CD4-positive, alpha-beta T cell treated with Interleukin-21 for 1 hour (primary cell): ENCODE measurements at places on chromosomes 5 and 9.

GRCh38 chr5:6637590-6637989 is 4.3 kb downstream of the SRD5A1 start:
- no peak for DNase-seq

DNA sequence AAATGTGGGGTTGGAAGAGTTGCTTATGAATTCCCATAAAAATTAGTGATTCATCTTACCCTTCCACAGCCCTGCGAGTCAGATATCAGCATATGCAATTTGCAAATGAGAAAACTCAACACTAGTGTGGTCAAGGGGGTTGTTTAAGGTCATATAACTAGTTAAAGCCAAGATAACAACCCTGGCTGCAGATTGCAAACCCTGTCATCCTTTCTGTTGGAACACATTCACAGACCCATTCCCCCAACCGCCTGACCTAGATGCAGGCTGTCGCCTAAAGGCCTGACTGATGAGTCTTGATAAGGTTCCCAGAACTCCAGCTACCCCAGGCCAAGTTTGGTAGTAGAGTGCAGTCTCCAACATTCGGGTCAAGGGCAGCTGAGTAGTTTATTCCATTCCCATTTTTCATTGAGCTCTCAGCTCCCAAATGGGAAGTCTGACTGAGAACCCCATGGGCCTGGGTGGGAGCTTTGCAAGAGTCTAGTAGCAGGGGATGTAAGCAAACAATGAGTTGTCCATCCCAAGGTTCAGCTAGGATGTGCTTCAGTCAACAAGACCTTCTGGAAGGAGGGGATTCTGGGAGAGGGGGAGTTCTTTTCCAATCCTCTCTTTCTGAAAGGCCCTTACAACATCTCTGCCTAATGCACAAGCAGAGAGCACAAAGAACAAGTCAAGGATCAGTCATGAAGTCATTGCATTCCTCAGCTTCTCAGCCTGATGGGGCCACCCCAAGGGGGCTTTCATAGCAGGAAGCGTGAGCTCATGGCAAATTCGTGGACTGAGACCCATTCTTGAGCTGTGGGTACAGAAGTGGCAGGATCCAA is 40.3 kb downstream of the ADAM19 start:
- DNase-seq: no peak

DNA sequence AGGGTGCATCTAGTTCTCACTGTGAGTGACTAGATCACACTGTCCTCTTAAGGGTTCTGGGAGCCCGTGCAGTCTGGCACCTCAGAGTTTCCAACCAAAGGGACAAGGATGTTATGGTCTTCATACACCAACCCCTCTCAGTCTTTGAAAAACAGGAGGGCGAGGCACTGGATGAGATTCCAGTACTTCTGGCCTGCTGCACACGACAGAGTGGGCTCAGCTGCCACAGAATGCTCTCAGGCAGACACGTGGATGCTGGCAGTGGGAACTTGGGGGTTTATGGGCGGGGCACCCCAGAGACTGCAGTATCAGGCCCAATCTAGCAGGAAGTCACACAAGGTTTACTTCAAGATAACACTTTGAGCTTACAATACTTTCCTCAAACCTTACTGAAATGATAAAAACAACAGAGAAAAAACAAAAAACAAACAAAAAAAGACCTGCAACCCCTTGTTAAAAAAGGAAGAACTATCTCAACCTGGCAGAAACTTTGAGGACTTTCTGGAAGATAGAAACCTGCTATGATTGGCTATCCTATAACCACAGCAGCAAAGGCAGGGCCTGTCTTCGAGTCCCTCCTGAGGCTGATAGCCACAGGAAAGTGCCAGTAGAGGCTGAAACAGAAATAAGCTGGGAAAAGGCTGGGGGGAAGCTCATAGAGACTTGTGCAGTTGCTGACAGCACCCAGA is 28.3 kb upstream of the TGFBR1 start:
- peak; percentile 65 for DNase-seq

- no peak for DNase-seq
Observed at GRCh38 chr5:152592416-152592815, 187.3 kb upstream of the NMUR2 start.

- no peak for DNase-seq
Observed at GRCh38 chr9:76161541-76161940, 232.7 kb downstream of the RFK start.

DNA sequence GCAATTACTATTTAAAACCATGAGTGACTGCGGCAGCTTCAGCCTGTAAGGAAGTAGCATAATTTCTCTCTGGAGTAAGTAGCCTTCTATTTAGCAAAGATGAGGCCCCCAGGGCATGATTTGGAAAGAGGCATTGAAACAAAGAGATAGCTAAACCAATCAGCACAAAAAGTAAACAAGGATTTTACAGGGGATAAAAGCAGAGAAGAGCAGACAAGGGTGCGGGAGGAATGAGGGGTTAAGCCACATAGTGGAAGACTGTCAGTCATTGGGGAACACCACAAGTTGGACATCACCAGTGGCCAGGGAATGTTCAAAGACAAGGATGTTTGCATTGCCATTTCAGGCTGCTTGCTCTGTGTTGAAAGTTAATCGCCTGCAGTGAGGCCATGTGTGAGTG is 24.0 kb upstream of the C5orf63 start:
- DNase-seq: no peak

DNA sequence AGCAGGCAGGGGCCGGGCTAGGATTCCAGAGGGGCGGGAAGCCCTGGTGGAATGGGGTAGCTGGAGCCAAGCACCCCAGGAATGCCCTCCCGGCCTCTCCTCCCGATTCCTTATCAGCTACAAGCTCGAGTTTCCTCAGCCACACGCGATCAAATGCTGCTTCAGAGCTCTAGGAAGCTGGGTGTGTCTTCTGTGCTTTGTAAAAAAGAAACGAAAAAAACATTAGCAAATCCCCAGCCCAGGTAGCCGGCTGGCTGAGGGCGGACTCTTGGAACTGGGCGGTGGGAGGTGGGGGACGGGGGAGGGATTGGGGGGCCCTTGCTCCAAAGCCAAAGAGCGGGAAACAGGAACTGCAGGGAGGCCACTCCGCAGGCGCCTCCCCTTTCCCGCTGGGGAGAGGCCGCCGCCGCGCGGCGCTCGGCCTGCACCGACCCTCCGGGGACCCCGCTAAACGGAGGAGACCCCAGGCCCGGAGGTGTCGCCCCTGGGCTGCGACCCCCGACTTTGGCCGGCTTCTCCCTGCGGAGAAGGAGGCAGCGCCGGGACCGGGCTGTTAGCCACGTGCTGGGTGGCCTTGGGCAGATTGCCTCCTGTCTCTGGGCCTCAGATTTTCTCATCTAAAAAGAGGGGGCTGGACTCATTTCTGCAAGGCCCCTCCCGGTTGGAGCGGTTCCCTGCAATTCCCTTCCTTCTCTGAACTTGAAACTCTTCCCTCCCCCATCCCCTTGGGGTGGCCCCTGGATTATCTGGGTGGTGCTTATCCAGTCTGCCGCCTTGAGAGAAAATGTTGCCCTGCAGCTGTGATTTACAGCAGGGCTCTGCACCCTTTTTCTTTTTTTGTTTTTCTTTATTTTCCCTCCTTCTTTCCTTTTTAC is 40.9 kb upstream of the FABP6 start:
- no peak for DNase-seq

DNA sequence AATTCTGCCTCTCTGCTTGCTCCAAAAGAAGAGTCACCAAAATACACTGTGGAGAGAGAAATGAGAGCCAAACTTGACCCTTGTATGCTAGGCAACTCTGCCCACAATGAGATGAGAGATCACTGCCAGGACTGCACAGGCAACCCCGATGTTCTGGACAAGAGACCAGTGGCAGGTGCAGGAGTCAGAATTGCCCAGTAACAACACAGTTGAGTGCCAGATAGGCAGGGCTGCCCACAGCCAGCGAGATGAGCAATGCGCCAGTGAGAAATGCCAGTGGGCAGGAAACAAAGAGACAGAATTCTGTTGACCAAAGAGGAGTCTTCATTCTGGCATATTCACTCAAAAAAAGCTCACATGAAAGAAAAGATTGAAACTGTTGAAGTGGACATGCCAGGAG is 570.7 kb downstream of the CAAP1 start:
- no peak for DNase-seq

GRCh38 chr5:124572971-124573370 is 173.5 kb downstream of the ZNF608 start:
- no peak for DNase-seq

DNA sequence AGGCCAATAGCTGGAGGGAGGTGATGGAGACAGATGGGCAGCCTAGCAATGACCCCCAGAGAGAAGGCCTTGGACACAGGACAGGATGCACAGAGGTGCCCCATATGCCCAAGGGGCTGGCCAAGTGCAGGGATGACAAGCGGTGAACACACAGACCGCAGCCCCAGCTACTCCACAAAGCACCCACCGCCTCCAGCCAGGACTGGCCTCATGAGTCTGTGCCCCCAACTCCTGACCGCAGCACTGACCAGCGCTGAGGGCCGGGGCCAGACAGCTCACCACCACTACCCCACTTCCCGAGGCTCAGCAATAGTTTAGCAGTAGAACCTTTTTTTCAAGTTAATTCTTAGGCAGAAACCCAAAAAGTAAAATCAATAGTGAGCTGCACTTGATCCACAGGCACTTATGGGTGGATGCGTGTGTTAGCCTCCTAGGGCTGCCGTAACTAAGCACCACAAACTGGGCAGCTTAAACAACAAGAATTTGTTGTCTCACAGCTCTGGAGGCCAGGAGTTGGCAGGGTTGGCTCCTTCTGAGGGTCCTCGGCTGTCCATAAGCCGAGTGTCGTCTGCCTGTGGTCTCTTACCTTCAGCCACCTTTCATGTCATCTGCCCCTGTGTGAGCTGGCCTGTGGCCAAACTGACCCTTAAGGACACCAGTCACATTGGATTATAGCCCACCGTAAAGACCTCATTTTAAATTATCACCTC is 14.1 kb downstream of the ROR2 start:
- no peak for DNase-seq

GRCh38 chr9:27303219-27303618 is 6.3 kb upstream of the EQTN start:
- DNase-seq: no peak

GRCh38 chr9:137126786-137127185 is 12.2 kb upstream of the GRIN1 start:
- DNase-seq: no peak

GRCh38 chr5:15943487-15943886 is 236.1 kb downstream of the MARCHF11 start:
- DNase-seq: no peak

DNA sequence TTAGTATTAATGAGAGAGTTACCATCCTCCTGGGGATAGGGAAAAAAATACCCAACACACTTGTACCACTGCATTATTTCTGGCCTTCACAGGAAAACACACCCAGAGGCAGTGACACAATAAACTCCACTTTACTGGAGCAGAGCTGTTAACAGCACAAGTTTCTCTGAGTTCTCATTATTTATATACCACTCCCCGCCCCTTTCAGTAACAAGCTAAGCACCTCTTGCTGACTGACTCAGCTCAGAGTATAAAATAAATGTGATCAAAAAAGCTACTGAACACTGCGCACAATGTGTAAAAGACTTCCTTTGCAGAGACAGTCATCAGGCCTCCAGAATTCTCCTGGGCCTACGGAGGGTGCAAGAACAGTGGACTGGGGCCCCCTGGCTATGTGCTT is 21.6 kb downstream of the KLF9 start:
- no peak for DNase-seq

GRCh38 chr5:177169271-177169670 is 35.7 kb downstream of the NSD1 start:
- no peak for DNase-seq

- DNase-seq: no peak
Observed at GRCh38 chr5:89372176-89372575, 489.2 kb upstream of the MEF2C start.

GRCh38 chr5:170489199-170489598 is 14.6 kb upstream of the KCNIP1 start:
- DNase-seq: no peak

DNA sequence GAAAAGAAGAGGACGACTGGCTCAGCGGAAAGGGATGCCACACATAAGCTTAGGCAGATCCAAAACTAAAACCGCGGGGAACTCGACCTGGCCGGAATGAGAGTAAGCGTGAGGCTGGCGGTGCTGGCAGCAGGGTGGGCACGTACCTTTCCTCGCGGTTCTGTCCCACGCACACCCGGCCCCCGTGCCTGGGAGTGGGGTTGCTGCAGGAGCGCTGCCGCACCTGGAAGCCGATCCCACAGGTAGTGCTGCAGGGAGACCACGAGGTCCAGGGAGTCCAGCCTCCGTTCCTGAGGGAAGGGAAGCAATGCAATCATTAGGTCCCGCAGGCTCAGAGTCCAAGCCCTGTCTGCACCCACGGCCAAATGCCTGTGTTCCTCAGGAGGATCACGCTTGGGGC is 427.0 kb downstream of the SEMA5A start:
- DNase-seq: no peak

- no peak for DNase-seq
Observed at GRCh38 chr5:149205625-149206523, 64.6 kb downstream of the ABLIM3 start.

GRCh38 chr9:121498487-121499176 is 1.0 kb downstream of the GGTA1 start:
- no peak for DNase-seq

- DNase-seq: no peak
Observed at GRCh38 chr9:98428454-98428853, 173.0 kb upstream of the TBC1D2 start.

DNA sequence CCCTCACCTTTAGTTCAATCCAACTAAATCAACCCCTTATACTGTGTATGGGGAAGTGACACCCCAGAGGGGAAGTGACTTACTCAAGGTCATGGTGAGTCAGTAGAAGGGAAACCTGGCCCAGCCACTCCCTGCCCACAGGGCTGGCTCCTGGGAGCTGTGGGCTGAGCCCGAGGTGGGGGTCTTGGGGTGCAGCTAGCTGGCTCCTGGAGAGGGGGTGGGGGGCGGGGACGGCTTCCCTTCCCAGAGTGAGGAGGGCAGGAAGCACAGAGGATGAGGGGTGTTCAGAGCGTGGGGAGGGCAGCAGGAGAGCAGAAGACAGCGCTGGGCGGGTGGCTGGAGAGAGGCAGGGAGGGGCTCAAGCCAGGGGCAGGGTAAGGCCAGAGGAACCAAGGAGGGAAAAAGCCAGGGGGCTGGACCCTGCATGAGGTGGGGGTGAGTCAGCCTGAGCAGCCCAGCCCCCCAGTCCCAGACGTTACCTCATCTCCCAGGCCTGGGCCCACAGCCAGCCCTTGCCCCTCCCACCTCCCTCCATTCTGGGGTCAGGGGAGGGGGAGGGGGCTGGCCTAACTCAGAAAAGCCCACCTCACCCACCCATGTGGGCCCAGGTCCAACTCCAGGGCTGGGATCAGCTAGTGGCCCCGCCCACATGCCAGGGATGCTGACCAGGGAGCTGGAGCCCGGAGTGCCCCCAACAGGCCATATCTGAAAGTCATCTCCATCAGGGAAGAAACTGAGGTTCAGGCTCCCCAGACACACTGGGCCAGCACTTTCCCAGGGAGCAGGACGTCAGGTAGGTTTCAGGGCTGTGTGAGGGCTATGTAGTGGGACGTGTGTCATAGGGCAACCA is 2.8 kb downstream of the PDLIM7 start:
- peak; percentile 21 for DNase-seq

DNA sequence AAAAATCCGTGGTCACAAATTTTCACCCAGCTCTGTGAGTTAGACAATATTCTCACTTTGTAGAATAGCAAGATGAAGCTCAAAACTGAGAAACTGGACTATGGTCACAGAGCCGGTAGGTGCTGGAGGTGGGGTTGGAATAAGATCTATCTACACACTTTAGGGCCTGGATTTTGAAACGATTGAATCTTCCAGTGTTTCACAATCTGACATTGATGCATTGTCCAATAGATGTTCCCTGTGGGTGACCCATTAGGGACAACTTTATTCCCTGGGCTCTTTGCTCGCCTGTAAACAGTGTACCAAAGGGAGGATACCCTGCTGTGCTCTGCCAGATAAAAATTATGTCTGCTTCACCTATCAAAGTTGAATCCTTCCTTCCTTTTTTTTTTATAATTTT is 145.4 kb upstream of the MPDZ start:
- no peak for DNase-seq

- DNase-seq: no peak
Observed at GRCh38 chr5:180112181-180112861, 40.8 kb upstream of the RNF130 start.
